ENCODE measurements at places on chromosomes 12 and 14.

- no peak for DNase-seq
These were observed 62.5 kb downstream of the MAPKAPK5 start for GRCh38 chr12:111904446-111904975.

GRCh38 chr14:90426663-90427062 is 29.8 kb downstream of the CALM1 start:
- peak; percentile 38 for DNase-seq

GRCh38 chr14:64337888-64338615 is 43.9 kb upstream of the ESR2 start:
- DNase-seq: peak; percentile 65

GRCh38 chr14:35558680-35559079 is 24.7 kb downstream of the INSM2 start:
- no peak for DNase-seq

DNA sequence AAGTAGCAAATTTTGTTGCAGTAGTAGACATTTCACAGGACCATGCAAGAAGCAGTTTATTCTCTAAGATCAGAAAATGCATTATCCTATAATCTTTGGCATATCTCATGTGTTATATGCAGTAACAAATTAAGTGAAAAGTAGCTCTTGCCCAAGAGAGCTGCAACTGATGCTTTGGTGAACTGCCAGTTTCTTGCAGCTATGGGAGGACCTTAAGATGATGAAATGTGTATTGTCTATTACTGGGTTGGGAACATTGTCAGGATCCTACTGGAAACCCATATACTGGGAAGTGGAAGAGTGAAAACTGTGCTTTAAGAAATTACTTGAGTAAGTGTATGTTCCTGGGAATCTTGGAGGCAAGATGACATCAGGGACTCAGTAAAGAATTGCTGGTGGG is 238.8 kb downstream of the DACT1 start:
- peak; percentile 80 for DNase-seq

GRCh38 chr14:50095895-50096294 is 20.5 kb downstream of the VCPKMT start:
- DNase-seq: no peak

GRCh38 chr12:23099604-23100003 is 474.6 kb downstream of the ETNK1 start:
- DNase-seq: no peak
